ENCODE measurements at places on chromosomes 6 and 20. TPM values are rescaled to one million over a fixed set of nuclear protein-coding genes. Genes with fewer than 3 reads are reported as not detected.

DNA sequence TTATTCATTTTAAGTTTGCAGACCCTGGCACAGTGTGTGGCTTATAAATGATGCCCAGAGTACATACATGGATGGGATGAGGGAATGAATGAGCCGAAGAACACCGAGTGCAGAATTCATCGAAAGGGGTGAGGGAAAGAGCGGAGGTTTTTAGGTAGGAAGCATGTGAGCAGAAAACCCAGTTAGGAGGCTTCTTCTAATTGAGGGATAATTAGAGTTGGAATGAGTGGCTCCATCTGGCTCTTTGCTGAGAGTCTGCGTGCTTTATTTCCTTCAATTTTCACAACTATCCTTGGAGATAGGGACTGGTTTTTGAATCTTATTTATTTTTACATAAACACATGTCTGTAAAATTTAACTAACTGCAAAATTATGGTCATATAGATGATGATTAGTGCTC, 150.7 kb downstream of the DOK5 start:
- H3K4me3 ChIP-seq: no peak overlapping the region
- peaks cover 19% of the 10 kb centered on the region for H3K4me1 ChIP-seq
- DNase-seq: no peak
- H3K36me3 ChIP-seq: no peaks in the 10 kb centered on the region

The LGSN gene
- total RNA-seq: 0.25 TPM

The RSPH4A gene
- 0.72 TPM for total RNA-seq

The DEFB132 gene
- total RNA-seq: not detected

The MRPL14 gene
- 56.1 TPM for total RNA-seq

Data from astrocyte (in vitro differentiated cells and primary cell).